ENCODE measurements at places on chromosomes 4 and X.

GRCh38 chr4:14726877-14727361 is 275.4 kb upstream of the CPEB2 start:
- DNase-seq: no peak

DNA sequence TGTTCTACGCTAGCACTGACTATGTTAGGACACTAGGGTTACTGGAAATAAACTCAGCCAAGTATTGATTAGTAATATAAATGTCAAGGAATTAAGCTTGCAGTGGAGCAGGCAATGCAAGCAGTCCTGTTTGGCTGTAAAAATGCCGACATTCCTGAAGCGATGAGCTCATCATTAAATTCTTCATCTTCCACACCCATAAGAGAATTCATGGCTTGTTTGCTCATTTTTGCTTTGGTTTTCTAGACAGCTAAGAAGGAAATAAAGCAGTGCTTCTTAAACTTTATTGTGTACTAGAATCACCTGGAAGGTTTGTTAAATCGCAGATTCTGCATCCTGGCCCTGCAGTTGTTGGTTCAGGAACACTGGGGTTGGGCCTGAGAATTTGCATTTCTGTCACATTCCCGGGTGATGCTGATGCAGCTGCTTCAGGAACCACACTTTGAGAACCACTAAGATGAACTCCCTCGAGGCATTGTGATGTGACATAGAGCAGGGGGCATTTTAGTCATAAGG is 17.8 kb downstream of the ANXA3 start:
- no peak for DNase-seq

- no peak for DNase-seq
These were observed 38.9 kb upstream of the RAP1GDS1 start for GRCh38 chr4:98222306-98222705.

GRCh38 chr4:119011607-119011988 is 122.9 kb downstream of the SYNPO2 start:
- DNase-seq: no peak

DNA sequence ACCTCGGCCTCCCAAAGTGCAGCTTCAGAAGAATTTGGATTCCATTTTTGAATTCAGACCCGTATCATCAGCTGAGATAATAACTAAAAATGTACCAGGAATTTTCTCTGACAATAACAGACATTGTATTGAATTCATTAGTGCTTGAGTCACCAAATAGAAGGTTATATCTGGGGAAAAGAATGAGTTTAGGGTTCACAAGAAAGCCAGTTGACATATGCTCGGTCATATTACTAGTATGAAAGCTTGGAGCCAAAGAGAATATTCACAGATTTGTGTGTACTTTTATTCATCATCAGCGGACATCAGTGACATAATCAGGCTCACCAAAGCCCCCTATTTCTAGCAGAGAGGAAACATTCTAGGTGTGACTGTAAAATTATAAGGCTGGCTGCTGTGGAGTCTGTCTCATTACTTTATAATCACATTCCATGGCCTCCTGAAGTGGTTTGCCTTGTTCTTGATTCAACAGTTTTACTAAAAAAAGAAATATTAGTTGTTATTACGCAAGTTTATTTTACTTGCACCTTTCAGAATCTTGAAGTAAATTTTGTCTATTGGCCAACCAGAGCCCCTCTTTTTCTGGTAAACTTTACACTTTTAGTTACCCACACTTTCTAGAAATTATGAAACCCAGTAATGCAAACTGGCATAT is 14.6 kb upstream of the DCTD start:
- DNase-seq: no peak

Measured in CD8-positive, alpha-beta T cell (primary cell).